Stimulated activated CD8-positive, alpha-beta memory T cell treated with anti-CD3 and anti-CD28 coated beads, Interleukin-7, amount 100 ng/mL, for 48 hours (primary cell): ENCODE measurements at places on chromosomes 4 and X.

- no peak for DNase-seq
Observed at GRCh38 chr4:98771959-98772632, 113.7 kb upstream of the TSPAN5 start.

DNA sequence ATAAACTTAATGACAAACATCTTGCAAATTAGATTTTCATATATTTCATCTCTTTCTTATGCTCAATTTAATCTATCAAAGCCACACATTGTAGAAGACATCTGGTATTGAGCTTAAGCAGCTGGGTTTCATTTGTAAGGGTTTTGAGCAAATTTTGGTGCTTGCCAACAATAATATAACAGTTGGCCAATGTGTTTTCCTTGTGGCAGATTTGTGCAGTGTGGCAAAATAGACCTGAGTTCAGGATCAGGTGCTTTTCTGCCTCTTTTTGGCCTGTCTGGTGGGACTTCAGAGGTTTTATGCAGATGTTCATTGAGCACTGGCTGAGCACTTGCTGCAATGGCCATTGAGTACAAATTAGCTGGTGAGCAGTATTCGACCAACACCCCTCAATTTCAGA is 301.9 kb downstream of the BMPR1B start:
- no peak for DNase-seq

DNA sequence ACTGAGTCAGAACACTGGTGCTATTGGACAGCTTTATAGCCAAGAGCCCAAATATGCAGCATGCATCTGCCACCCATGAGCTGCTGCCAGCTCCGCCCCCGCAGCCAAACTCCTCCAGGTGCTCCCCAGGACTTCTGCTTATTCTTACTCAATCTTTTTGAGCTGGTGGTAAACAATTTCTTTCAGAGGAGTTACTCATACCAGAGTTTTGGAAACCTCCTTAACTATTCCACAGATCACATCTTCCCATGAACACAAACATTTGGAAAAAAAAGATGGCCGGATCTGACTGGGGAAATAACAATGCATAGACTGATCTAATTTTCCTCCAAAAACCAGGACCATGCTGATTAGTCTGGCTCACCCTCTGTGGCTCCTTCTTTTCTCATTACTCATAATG is 399.9 kb downstream of the GPM6A start:
- no peak for DNase-seq

DNA sequence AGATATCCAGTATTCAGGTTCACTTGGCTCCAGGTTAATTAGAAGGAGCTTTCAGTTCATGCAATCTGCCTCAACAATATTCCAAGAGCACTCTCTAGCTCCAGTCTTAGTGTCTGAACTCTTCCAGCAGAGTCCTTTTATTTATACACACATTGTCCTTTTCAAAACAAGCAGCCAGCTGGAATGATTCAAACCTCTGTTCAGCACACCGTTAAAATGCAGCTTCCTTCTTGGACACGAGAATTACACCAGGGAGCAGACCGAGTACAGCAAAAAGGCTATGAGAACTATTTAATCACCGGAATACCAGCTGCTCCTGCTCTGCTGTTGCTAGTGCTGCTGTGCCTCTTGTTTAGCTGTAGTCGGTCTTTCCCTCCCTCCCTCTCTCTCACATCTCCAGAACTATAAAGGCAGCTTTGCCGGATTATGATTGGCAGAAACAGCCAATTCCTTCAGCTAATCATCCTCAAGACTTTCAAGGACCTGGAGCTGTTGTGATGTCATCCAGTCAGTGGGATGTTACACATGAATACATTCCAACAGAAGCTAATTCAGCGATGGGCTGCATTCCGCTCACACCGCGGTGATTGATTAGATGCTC is at the start of gene NDST4:
Gene NDST4 (minus strand): TSS at position 115 of the 601 bp plus-strand sequence. CDS start 36,584 bp downstream, outside the sequence.
- DNase-seq = no peak

- DNase-seq = no peak
Observed at GRCh38 chrX:129161108-129161507, 362.2 kb downstream of the SMARCA1 start.

GRCh38 chr4:58093352-58093751 is 983.2 kb upstream of the IGFBP7 start:
- no peak for DNase-seq

DNA sequence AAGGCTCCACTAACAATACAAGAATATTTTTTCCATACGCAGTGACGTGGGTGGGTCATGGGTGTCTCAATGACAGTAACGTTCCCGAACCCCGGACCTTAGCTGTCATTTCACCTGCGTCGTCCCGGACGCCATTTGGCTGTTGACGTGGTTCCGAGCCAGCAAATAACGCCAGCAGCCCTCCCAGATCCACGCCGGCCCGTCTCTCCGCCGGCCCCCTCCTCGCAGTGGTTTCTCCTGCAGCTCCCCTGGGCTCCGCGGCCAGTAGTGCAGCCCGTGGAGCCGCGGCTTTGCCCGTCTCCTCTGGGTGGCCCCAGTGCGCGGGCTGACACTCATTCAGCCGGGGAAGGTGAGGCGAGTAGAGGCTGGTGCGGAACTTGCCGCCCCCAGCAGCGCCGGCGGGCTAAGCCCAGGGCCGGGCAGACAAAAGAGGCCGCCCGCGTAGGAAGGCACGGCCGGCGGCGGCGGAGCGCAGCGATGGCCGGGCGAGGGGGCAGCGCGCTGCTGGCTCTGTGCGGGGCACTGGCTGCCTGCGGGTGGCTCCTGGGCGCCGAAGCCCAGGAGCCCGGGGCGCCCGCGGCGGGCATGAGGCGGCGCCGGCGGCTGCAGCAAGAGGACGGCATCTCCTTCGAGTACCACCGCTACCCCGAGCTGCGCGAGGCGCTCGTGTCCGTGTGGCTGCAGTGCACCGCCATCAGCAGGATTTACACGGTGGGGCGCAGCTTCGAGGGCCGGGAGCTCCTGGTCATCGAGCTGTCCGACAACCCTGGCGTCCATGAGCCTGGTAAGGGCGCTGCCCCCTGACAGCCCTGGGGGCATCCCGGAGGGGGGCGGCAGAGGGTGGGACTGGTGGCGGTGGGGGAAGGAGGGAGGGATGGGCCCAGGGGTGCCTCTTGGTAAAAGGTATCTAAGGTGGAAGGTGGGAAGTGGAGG is at the start of gene CPE:
Gene CPE (plus strand): TSS at position 264 of the 933 bp plus-strand sequence. CDS start 214 bp downstream, at position 478.
- peak; percentile 45 for DNase-seq

- DNase-seq = no peak
Observed at GRCh38 chr4:123046096-123046495, 123.7 kb upstream of the NUDT6 start.

- no peak for DNase-seq
Observed at GRCh38 chr4:140252742-140253555, 99.0 kb upstream of the MAML3 start.

DNA sequence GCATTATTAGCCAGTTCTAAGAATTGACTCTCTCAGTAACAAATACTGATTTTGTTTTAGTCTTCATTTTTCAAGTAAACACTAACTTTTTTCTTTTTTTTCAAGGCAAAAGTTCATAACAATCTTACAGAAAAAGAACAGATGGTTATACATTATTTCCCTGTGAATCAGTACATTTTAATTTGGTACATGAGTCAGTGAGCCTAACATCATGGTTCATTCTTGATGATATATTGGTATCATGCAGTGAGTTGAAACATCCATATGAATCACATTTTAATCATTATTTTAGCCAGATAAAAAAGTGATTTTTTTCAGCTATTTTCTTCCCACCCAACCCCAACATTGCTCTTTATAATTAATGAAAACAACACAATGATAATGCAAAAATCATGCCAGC is 184.3 kb upstream of the TACR3 start:
- no peak for DNase-seq

DNA sequence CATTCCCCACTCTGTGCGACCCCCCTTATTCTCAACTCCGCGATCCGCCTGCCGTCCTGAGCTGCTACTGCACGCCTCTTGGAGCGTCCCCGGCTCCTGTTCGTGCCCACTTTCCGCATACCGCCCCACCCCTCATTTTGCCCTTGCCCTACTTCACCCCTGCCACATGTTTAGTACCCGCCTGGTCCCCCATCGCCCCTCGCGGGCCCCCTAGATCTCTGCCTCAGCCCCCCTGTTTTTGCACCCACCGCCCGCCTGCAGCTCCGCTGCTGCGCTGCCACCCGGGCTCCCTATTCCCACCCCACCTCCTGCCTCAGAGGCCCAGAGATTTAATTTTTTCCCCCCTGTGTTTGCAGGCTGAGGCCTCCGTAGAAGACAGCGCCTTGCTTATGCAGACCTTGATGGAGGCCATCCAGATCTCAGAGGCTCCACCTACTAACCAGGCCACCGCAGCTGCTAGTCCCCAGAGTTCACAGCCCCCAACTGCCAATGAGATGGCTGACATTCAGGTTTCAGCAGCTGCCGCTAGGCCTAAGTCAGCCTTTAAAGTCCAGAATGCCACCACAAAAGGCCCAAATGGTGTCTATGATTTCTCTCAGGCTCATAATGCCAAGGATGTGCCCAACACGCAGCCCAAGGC is 1.4 kb downstream of the MAGED1 start:
- no peak for DNase-seq
